ENCODE measurements at places on chromosomes 12 and 14. TPM values are rescaled to one million over a fixed set of nuclear protein-coding genes. Genes with fewer than 3 reads are reported as not detected.

DNA sequence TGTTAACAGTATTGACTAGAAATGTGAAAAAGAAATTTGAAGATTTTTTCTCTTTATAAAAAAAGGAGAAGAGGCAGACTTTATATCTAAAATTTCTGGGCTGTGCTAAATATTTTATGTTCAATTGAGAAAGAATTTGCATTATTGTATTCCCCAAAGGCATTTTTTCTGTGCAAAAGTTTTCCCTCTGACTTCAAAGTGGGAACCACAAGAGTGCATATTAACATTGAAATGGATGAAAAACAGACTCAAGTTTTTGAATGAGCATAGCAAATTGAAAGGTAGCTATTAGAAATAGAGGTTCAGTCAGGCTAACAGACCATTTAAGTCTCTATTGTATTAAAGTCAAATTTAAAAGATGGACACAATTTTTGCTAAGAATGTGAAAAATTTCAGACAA is 95.2 kb downstream of the RASSF9 start:
- DNase-seq = no peak

FGF6 gene
- polyA plus RNA-seq = 58.5 TPM

DNA sequence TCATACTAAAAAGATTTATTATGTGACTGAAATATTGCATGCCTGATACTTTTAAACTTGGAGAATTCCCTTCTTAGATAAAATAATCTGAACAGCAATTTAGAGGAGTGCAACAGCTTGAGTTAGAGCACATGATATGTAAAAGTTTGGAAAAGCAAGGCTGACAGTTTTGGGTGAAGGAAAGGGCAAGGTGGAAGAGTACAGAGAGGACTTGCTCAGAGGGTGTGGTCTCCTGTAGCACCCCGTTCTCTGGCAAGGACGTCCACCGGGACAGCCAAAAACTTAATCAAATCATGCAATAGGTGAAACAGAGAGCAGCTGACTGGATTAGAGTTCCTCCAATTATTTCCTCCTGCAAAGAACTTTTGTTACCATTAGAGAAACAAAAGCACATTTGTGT is 65.2 kb upstream of the PDZRN4 start:
- DNase-seq = no peak

SERPINA3 gene
- polyA plus RNA-seq = not detected

DNA sequence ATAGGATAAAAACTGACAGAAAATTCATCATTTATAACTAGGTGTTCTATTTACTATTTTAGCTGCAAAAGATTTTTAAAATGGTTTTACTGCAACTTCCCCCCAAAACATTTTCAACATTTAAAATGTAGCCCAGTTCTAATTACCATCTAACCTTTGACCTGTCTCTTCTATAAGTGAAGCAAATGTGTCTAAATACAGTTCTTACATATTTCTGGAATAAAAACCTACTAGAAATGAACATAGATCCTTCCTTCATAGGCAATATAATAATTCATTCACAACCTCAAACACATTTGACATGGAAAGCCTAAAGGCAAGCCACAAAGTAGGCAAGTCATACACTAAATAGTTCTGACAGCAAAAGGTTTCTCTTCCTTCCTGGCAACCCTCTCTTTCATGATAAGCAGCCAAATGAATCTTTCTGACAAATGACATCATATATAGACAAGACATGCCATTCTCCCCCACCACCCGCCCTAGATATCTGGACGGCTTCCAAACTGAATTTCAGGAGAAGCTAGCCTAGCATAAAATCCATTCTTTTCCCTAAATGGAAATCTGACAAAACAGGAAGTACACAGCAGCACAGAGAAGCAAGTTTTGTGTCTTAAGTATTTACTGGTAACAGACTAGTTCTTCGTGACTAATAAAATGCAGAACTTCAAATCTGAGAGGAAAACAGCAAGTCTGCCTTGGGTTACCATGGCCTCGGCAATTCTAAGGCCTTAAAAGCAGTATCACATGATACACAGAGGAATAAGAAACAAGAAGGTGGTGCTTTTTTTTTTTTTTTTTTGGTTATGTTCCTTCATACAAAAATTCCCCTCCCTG is 17.2 kb upstream of the ARID4A start:
- no peak for DNase-seq

GRCh38 chr14:102590667-102591099 is 1.8 kb upstream of the RCOR1 start:
- no peak for DNase-seq

GRCh38 chr12:105228494-105228893 is 7.5 kb downstream of the APPL2 start:
- DNase-seq = no peak

RAB5B gene
- 129 TPM for polyA plus RNA-seq

PPP1R36 gene
- 0.40 TPM for polyA plus RNA-seq

NKX2-1 gene
- not detected for polyA plus RNA-seq

SPPL3 gene
- polyA plus RNA-seq = 49.2 TPM

MANSC4 gene
- polyA plus RNA-seq = 0.32 TPM

CLBA1 gene
- 4.5 TPM for polyA plus RNA-seq

DNA sequence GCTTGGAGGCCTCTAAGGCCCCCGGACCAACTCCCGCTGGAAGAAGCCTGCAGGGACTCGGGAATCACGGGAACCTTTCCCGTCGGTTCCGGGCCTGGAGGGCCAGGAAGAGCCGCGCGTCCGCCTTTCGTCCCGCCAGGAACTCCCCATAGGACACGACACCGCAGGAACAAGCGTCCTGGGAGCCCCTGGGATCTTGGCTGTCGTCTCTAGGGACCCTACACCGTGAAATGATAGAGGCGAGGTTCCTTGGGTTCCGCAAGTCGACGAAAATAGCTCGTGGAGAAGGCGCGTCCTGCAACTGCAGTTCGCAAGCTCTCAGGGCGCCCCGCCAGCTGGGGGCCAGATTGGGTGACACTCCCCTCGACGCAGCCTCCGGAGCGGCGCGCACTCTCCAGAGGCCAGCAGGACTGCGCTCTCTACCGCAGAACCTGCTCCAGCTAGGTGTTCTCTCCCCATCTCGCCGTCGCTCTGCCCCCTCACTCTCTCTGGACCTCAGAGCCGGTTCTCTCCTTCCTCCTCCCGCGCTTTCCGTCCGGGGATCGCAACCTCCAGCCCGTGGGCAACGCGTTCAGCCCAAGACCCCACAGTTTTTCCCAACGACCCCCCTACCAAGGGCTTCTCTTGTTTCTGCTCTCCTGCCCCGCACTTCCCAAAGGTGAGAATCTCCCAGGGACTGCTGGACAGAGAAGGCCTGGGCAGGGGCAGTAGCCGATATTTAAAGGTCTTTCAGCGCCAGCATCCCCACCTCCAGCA is 776 bp downstream of the BMP4 start:
- DNase-seq = no peak

SLC38A4 gene
- 9.9 TPM for polyA plus RNA-seq

C12orf50 gene
- polyA plus RNA-seq = 0.34 TPM

NEUROD4 gene
- not detected for polyA plus RNA-seq

DNA sequence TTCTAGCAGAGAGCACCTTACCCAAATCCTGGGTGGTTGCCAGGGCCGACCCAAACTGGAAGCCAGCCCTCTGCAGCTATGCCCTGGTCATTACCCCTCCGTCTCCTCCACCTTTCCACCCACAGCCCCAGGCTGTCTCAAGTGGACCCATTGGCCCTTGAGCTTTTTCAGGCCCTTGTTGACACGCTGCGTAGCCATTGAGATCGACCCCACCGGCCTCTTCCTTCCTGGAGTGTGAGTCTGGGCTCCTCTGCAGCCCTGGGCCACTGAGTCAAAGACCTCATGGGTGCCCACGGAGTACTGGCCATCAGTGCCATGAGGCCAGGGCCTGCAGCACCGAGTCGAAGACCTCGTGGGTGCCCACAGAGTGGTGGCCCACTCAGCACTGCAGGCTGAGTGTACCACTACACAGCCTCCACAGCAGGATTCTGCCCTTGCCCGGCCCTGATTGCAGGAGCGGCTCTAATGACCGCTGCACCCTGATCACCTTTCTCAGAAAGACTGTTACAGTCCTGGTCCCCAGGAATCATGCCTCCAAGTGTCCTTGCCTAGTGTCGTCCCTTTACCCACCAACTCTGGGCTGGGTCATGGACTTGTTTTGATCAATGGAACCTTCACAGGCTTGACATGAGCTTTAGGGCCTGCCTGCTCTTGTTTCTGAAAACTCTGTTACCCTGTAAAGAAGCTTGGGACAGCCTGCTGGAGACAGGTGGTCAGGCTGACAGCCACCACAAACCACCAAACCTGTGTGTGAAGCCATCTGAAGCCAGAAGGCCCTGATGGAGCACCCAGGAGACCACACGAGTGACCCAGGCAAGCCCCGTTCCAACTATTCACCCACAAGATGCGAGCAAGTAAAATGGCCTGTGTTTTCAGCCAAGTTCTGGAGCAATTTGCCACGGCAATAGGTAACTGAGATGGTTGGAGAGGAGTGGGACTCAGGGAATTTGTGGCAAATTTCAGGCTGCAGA is 39.6 kb upstream of the TRAF3 start:
- no peak for DNase-seq

- DNase-seq = no peak
Measured at GRCh38 chr14:23728791-23729190, 92.6 kb downstream of the DHRS2 start.

GRCh38 chr12:15893260-15893659 is 11.1 kb downstream of the STRAP start:
- DNase-seq = no peak

DNA sequence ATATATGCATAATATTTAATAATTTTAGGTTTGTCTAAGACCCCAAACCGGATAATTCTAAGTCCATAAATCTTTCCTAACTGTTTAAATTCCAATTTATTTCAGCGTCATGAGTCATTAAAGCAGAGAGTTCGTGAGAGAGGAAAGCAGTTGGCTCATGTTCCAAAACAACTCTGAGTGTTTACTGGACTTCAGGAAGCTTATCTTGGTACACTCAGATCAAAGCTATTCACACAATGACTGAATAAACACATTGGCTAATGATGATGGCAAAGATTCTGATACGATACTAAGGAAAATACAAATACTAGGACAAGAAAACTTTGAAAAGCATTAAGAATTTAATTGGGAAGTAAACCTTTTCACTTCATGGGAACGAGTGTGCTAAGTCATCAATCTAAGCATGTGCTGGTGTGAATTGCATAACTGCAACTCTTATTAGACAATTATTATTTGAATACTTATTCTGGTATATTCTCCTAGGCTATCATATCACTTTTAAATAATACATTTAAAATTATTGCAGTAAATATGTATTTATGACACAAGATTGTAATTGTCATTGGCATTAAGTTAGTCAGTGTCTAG is 34.8 kb upstream of the CLEC14A start:
- DNase-seq = no peak

CLEC4A gene
- 1.4 TPM for polyA plus RNA-seq

TPPP2 gene
- polyA plus RNA-seq = 0.49 TPM

GRCh38 chr14:94394581-94395207 is 6.3 kb upstream of the SERPINA1 start:
- DNase-seq = peak; percentile 14

DNA sequence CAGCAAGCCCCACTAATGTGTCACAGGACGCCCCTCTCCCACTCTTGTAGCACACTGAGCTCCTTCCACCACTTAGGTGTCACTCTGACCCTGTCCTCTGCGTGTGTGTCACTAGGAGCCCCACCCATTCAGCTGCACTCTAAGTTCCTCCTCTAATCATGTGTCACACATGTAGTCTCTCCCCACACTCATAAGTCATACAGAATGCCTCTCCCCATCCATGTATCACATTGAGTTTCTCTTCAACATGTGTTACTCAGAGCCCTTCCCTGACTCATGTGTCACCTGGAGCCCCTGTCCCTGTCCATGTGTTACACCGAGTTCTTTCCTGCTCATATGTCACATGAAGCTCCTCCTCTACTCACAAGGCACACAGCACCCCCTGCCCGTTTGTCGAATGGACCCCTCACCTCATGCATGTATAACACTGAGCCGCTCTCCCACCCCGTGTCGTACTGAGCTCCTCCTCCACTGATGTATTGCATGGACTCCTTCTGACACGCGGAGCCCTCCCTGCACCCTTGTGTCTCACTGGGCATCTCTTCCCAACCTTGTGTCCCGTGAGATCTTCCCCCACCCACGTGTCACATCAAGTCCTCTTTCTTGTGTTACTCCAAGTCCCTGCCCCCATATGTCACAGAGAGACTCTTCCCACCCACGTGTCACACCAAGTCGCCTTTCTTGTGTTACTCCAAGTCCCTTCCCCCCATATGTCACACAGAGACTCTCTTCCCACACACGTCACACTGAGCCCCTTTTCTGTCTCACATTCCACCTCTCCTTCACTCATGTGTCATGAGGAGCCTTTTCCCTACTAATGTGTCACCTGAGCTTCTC is 31.0 kb downstream of the RTL1 start:
- DNase-seq = no peak

- DNase-seq = no peak
Measured at GRCh38 chr12:2229661-2230539, 177.1 kb downstream of the CACNA1C start.

GLIPR1L2 gene
- polyA plus RNA-seq = 1.8 TPM

HOXC5 gene
- 0.52 TPM for polyA plus RNA-seq

PRH2 gene
- polyA plus RNA-seq = 0.33 TPM

SDS gene
- polyA plus RNA-seq = 0.20 TPM

SAV1 gene
- polyA plus RNA-seq = 20.9 TPM

CLEC2D gene
- polyA plus RNA-seq = 11.7 TPM

DNA sequence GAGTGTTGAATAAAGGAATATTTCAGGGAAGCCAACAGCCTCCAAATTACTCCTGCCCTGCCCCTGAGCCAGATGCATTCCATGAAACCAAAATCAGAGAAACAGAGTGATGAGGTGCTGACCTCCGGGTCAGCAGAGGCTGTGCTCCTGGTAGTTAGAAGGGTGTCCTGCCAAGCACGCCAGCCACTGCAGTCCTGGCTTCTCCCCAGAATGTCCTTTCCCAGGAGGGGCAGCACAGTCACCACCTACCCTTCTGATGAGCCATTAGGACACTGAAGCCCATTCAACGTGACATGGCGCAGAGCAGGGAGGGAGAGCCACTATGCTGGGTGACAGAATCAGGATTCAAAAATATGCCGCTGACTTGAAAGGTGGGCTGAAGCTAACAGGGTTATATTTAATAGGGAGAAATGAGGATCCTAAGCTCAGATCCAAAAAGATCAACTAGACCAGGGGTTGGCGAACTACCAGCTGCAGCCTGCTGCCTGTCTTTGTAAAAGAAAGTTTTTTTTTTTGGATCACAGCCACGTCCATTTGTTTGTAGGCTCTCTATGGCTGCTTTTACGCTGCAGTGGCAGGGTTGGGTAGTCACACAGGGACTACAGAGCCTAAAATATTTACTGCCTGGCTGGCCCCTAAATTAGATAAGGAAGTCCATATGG is 34.5 kb upstream of the PLEK2 start:
- no peak for DNase-seq

GRCh38 chr12:130970165-130970907 is 16.6 kb downstream of the ADGRD1 start:
- DNase-seq = no peak

DNA sequence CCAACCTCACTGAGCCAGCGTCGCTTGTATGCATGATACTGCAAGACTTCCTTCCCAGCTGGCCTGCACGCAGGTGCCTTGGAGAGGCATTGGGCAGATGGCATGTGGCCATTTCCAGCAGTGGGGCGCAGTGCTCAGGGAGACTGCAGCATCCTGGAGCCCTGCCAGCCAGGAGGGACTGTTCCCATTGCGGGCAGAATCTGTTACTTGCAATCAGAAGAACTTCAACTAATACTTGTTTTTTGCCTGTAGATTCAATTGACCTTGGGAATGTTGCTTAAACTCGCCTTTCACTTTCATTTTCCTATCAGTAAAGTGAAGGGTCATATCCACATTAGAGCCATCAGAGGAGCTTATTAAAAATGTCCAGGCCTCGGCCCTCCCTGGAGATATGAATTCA is 29.8 kb downstream of the ANKRD9 start:
- DNase-seq = no peak

AKAP5 gene
- polyA plus RNA-seq = 0.44 TPM

GRCh38 chr12:65318186-65318685 is 39.8 kb downstream of the MSRB3 start:
- DNase-seq = no peak

STXBP6 gene
- 15.4 TPM for polyA plus RNA-seq

TGFB3 gene
- polyA plus RNA-seq = 104 TPM
